Sigmoid colon (tissue), 7 donors: ENCODE measurements at places on chromosomes 6 and 20.

- no peak for DNase-seq
Measured at GRCh38 chr20:35263532-35264341, 14.2 kb downstream of the MMP24OS start.

DNA sequence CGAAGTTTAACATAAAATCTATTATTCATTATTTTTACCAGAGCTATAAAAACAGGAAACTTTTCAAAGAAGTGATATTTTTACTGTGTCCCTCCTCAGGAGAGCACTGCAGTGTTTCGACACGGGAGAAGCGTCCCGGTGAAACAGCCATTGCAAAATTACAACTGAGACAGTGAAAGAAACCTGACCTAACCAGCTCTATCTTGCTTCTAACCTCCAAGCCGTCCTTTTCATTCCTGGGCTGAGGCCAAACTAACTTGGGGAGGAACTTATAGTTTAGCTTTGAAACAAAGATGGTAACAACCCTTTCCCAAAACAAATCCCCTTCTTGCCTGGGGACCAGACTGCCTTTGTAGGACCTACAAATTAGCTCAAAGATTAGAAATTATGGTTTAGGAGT, 79.2 kb downstream of the WDR27 start:
- DNase-seq: no peak

- DNase-seq: no peak
Measured at GRCh38 chr6:41334482-41335040, 847 bp upstream of the NCR2 start.

GRCh38 chr6:14159090-14159489, 41.5 kb downstream of the CD83 start:
- no peak for DNase-seq

- DNase-seq: no peak
Measured at GRCh38 chr20:4688305-4688704, 33.4 kb upstream of the PRND start.

DNA sequence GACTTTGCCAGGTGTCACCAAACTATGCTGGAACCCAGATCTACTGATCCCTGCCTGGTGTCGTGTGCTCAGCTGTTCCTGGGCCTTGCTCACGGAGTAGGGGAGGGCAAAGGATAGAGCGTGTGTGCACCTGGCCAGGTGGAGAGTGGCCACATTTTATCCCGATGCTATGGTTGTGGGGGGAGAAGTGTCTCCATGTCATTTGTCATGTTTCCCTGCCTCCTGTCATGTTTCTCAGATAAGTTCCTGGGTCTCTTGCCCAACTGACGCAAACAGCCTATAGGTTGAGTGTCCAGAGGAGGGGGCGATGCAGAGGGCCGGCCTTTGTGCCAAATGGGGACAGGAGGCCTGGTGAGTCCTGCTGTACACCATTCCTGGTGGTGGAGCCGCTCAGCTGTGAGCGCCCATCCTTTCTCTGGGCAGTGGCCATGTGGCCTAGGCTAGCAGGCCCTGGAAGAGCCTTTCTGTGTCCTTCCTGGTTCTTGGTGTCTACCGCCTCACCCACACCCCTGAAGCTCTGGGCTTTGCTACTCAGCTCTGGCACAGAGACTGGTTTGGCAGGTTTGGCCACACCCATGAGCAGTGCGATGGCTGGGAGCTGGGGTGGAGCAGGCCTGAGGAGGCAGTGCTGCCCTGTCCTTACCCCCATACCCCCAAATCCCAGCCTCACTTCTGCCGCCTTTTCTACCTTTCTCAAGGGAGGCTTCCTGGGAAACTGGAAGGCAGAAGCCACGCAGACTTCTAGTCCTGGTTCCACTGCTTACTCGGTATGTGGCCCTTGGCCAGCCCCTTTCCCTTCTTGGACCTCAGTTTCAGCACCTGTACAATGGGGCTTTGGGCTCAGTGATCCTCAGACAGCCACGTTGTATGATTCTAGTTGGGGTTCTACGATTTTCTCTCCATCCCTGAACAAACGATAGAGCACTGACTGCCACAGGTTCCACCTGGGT, 32.3 kb upstream of the EPB41L1 start:
- no peak for DNase-seq

DNA sequence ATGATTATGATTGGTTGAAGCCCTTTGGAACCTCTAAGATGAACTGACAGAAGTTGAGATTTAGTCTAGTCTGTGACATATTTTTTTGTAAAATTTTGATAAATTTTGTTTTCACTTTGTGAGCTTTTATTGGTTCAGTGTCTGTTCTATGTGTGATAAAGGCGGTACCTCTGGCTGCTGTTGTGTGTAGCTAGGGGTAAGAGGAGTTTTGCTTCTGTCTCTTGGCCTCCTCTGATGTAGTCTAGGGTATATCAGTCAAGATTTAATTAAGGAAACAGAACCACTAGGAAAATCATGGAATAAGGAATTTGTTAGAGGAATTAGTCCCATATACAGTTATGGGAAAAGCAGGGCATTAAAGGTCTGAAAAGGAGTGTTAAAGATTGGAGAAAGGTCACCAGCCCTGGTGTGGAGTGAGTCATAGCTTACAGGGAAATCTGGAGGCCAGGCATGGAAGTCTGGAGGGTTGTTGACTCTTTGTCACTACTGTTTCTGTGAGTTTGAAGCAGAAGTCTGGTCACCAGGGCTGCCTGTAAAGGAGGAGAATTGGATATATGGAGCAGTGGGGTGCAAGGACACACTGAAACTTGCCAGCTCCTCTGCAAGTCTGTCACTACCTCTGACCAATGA, 28.5 kb downstream of the CDC5L start:
- no peak for DNase-seq
